Fibroblast of gingiva (primary cell): ENCODE measurements at places on chromosomes 4 and X.

- no peak for DNase-seq
Observed at GRCh38 chr4:53748328-53748772, 157.1 kb upstream of the LNX1 start.

GRCh38 chr4:73608689-73609594 lies 11.3 kb downstream of the RASSF6 start:
- DNase-seq: peak; percentile 5

- DNase-seq: no peak
Observed at GRCh38 chr4:82036181-82036580, 337.6 kb downstream of the HNRNPD start.

GRCh38 chr4:80266902-80267380 lies 477 bp downstream of the FGF5 start:
- DNase-seq: peak; percentile 56

DNA sequence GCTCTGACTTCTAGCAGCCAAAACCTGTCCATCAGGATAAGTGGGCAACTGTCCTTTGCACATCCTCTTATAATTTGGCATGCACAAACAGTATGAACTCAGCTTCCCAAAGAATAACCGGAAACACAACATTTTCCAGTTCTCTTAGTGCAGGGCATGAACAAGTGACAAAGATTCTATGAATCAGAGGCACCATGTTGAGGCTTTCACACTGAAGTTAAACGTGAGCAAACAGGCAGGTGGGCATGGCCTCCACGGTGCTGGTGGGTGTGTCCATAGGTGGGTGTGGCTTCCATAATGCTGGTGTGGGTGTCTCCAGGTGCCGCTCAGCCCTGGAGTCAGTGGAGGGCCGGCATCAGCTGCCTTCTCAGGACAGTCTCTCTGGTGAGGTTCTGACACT lies 196.5 kb downstream of the SMIM20 start:
- DNase-seq: no peak

- DNase-seq: peak; percentile 12
Observed at GRCh38 chrX:104084534-104085277, 8.7 kb upstream of the TMSB15C start.

DNA sequence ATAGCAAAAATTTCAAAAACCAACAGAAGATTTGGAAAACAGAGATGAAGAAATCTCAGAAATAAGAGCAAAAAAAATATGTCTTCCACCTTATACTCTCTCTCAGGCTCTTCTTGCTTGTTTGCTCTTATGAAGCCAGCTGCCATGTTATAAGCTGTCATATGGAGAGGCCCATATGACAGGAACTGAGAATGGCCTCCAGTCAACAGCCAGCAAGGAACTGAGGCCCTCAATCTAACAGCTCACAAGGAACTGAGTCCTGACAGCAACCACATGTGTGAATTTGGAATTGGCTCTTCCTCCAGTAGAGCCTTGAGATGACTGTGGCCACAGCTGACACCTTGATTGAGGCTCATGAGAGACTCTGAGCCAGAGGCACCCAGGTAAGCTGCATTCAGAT lies 51.3 kb upstream of the MAOA start:
- no peak for DNase-seq

GRCh38 chr4:74197080-74197479 lies 39.2 kb downstream of the MTHFD2L start:
- no peak for DNase-seq

DNA sequence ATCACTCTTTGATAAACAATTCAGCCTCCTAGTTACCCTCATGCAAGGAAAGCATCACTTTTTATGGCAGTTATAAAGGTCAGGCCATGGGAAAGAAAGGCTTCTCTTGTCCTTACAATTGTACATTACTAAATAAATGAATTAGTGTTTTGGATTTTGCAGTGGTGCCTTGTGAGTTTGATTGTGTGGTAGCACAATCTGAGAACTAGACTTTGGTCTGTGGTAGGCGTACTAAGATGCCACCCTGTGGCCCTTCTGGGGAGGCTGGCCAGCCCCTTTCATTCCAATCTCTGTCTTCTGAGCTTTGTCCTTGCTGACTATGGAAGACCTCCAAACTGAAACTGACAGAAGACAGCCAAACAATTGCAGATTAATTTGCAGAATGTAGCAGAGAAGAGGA lies 14.6 kb upstream of the HNRNPD start:
- no peak for DNase-seq

- no peak for DNase-seq
Observed at GRCh38 chr4:3283916-3284315, 8.9 kb upstream of the RGS12 start.

GRCh38 chr4:103400405-103400804 lies 202.3 kb upstream of the CENPE start:
- no peak for DNase-seq

GRCh38 chrX:63664083-63664482 lies 120.9 kb downstream of the ARHGEF9 start:
- DNase-seq: peak; percentile 2

DNA sequence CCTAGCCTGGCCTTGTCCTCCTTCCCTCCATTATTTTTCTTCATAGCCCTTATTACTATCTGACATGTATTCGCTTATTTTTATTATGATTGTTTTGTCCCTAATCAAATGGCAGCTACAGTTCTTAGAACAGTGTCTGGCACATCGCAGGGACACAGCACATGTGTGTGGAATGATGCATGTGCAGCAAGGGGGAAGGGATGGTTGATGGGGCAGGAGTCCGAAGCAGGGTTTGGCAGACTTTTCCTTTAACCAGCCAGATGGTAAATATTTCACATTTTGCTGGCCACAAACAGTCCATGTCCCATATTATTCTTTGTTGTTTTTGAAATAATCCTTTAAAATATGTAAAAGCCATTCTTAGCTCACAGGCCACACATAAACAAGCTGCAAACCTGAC lies 128.3 kb upstream of the STIM2 start:
- peak; percentile 10 for DNase-seq
